SK-MEL-5 (cell line): ENCODE measurements at places on chromosomes 1 and 21. TPM values are rescaled to one million over a fixed set of nuclear protein-coding genes. Genes with fewer than 3 reads are reported as not detected.

DNA sequence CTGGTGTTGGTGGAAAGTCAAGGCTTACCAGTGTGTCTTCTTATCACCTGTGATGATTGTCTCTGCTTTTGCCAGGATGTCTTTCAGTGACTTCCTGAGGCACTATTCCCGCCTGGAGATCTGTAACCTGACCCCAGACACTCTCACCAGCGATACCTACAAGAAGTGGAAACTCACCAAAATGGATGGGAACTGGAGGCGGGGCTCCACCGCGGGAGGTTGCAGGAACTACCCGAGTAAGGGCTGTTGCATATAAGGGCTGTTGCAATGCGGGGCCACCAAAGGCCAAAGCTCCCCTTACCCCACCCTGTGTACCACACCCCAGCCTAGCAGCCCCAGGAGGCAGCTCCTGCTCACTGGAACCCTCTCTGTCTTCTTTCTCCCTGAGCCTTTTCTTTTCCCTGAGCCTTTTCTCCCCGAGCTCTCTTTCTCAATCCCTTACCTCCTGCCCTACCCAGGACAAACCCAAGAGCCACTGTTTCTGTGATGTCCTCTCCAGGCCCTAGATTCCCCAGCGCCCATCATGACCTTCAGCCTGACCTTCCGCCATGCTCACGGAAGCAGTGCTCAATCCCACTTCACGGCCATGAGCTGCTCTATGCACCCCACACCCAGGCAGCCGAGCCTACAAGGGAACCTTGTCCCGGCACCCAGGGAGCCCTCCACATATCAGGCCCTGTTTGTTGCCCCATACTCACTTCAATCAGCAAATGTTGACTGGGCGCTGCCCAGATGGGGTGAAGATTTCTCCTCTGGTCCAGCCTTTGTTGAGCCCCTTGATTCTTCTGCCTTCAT, 40.6 kb downstream of the CAPN2 start:
- DNase-seq = no peak

GRCh38 chr21:44594406-44594916, 2.2 kb upstream of the KRTAP10-6 start:
- no peak for DNase-seq

DNA sequence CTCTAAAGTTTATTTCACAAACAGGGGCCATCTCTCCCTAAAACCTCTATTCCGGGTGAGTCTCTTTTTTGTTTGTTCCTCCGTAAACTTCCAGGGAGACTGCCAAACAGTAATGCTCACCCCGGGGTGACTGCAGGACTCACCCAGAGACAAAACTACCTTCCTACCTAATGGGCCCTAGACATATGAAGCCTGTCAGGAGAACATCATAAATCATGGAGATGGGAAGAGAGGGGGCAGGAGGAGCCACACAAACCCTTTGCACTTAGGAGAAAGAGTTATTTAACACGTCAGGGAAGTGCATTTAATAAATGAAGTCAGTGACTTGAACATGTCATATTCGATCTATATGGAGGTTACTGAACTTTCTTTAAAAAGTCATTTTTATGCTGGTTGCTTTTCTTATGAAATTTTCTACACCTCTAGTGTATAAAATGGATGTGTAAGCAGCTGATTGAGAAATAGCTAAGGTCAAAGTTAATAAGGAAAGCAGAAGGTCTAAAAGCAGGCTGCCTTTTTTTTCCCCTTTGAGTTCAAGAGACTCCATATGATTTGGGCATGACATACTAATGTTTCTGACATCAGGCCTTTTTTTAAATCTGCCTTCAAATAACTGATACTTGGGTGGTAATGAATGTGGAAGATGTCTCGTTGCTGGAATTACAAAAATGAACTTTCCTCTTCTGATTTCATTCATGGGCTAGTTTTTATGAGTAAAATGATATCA, 286.9 kb upstream of the USP25 start:
- DNase-seq = no peak

DNA sequence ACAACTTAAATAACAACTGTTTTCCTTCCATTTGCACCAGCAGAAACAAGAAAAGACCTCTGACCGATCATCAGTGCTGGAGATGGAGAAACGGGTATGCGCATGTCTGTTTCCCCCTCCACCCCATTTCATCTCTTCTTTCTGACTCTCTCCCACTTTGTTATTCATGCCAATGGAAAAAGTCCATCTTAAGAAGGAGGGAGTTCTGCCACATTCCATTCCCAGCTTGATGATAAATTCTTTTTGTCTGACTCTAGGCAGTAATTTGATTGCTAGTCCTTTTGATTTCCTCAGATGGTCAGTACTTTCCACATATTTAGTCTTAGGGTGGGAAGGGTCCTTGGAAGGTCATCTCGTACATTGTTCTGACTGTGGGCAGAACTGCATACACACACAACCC, 142.5 kb downstream of the SYT2 start:
- DNase-seq = no peak

Gene CA6
- total RNA-seq = 0.26 and 0.53 TPM in 2 replicates

Gene LRRC3
- 1.5 TPM in 2 replicates for total RNA-seq

Gene RPTN
- not detected in 2 replicates for total RNA-seq
